ENCODE measurements at places on chromosomes 5 and 9.

DNA sequence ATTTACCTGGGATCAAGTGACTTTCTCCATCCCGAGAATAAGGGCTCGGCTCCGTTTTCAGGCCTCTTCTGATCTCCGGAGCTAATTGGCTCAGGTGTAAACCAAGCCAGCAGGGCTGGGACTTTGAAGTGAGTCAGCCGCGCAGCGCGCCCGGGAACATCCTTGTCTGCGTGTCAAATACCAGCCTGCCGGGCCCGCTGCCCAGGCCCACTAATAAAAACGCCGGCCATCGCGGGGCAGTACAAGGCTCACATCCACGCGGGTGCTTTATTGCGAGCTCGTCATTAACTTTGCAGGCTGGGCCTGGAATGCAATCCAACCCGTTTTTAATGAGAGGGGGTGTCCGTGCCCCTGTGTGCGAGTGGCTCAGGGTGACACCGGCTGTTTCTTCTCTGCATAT is 416.8 kb downstream of the IRX2 start:
- no peak for DNase-seq

DNA sequence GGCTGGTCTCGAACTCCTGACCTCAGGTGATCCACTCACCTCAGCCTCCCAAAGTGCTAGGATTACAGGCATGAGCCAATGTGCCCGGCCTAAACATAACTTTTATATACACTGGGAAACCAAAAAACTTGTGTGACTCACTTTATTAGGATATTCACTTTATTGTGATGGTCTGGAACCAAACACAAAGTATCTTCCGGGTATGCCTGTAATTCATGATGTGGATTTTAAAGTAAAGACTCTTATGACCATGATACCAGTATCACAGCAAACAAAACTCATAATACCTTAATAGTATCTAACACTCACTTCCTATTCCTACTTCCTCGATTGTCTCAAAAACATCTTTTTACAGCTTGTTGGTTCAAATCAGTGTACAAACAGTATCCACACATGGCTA is 12.7 kb upstream of the GFPT2 start:
- DNase-seq, result no peak

DNA sequence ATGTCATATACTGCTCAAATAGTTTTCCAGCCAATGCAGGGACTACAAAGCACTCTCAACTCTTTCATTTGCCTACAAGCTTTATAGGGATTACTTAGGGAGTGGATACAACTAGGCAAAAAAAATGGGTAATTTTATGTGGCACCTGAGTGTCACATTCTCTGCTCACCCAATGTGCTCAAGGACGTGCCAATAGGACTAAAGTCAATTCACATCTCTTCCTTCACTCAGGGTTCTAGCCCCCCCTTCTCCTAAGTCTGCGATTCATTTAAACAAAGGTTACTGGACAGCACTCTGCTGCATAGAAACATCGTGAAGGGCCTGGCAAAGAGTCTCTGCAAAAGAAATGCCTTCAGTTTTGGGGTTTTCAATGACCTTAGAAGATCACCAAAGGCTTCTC is 142.3 kb downstream of the TSSK1B start:
- DNase-seq, result no peak

- DNase-seq, result no peak
Measured at GRCh38 chr5:179408611-179409010, 63.4 kb upstream of the ADAMTS2 start.

GRCh38 chr9:79657891-79658290 is 86.1 kb downstream of the TLE4 start:
- DNase-seq, result no peak

- peak; percentile 69 for DNase-seq
Measured at GRCh38 chr9:109974143-109974917, 194.3 kb downstream of the PALM2AKAP2 start.

DNA sequence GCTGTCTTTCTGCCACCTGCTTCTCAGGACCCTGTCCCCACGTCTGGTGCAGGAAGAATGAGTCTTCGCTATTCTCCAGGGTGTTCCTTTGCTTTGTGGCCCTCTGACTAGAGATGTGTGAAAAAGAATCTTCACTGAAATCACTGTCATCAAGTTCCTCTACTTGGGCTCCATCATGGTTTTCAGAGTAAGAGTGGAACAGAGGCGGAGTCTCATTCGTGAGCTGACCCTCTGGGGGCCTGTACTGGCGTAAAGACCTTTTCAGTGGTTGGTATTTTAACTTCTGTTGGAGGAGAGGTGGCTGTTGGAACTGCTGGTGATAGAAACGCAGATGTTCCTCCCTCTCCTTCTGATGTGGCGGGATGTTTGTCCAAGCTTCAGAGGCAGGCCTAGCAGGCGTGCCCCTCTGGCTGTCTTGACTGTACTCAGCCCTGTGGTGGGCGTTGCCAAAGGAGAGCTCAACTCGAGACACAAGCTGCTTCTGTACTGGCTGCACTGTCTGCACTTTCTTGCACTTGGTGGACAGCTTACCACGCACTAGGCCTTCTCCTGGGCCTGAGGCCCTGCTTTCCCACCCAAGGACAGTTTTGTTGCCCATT is 72.0 kb downstream of the KIF24 start:
- no peak for DNase-seq

- no peak for DNase-seq
Measured at GRCh38 chr5:171175746-171176145, 133.3 kb upstream of the TLX3 start.

DNA sequence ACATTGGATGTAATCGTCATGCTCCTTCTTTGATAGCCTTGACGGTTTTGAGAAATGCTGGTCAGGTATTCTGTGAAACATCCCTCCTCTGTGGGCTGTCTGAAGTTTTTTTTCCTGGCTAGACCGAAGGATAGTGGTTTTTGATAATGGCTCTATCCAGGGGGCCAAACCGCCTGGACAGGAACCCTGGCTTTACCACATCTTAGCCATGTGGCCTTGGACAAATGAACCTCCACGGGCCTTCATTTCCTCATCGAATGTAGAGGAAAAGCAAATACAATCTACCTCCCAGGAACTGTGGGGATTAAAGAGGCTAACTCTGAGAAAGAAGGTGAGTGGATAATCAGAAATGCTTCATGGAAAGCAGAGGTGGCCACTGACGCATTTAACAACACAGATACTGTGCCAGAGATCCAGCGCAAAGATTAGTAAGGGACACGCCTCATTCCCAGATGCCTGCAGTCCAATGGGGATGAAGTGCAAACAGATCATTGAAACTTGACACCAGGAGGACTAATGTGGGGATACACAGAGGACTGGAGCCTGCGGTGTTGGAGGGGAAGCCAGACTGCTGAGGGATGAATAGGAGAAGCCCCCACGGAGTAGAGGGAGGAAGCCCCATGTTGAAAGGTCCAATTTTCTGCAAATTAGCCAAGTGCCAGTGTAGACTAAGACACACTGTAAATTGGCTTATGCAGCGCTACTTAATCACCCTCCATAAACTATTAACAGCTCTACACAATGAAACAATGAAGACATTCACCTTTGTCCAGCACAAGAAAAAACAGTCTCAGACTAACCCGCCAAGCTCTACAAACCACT is 41.6 kb downstream of the MYO10 start:
- DNase-seq, result no peak

DNA sequence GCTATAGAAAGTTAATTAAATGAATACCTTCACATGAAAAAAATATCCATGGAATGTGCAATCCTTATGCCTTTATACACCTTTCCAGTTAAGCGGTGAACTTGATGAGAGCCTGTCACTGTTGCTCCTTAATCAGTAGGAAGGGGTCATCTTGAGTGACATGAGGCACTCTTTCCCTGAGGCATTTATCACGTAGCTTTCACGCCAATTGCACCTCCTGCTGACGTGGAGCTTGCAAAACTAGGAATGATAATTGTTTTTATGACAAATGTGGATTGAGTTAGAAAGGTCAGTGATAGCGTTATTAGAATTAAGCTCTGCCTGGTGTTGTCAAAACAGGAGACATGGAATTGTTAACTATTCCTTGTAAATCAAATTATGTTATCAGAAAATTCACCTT is 79.7 kb downstream of the SLF1 start:
- DNase-seq, result no peak

DNA sequence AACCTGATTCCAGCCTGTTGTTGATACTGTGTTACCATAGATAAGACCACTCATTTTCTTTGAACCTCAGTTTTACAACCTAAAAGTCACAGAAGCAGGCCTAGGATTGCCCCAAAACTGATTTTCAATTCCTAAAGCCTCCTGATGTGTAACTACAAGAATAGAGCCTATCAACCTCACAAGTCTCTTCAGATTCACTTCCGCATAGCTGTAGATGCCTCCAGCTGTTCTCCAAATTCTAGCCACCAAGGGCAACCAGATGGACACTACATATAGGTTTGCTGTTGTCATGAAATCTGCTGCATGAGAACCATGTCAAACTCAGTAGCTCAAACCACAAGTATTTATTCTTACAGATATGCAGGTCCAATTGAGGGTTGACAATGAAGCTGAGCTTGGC is 143.5 kb downstream of the SPATA31D1 start:
- DNase-seq, result no peak

- DNase-seq, result no peak
Measured at GRCh38 chr9:68920921-68921320, 93.0 kb downstream of the PRKACG start.

DNA sequence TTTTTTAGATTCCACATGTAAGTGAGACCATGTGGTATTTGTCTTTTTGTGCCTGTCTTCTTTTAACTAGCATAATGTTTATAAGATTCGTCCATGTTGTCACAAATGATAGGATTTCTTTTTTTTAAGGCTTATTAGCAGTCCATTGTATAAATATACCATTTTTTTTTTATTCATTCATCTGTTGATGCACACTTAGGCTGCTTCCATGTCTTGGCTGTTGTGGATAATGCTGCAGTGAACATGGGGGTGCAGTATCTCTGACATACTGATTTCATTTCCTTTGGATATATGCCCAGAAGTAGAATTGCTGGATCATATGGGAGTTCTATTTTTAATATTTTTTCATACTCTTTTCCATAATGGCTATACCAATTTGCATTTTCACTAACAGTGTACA is 48.7 kb downstream of the KIAA1958 start:
- DNase-seq, result no peak
